Erythroblast (primary cell): ENCODE measurements at places on chromosomes 12 and 14.

GRCh38 chr12:1059162-1059561, 68.1 kb downstream of the ERC1 start:
- no peak for DNase-seq

DNA sequence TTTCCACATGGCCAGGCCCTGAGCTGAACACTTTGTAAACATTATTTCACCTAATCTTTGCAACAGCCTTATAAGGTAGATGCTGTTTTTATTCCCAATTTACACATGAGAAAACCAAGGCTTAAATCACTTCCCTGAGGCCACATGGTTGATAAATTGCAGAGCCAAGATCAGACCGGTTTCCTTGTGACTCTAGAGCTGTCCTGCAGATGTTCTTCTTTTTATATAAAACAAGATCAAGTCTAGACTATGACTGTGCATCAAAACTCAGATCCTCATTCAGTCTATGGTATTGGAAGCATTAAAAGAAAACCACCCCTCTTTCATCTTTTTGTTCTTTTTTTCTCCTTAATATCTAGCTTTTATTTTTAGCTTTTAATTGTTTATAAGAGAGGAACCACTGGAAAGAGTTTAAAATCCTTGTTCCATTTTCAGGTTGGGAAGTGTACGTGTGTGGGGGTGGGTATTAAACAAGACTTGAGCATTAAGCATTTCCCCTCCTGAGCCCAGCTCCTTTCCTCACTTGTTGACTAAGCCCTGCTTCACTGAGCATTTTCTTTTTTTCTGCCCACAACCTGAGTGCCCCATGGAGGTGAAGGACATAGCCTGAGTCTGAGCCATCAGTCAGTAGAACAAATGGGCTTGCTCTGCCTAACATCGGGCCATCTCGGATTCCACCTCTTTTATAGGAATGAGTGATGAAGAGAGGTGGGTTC, 45.4 kb downstream of the GPATCH2L start:
- no peak for DNase-seq

GRCh38 chr14:50263321-50263720, 31.9 kb upstream of the SOS2 start:
- DNase-seq, result no peak

GRCh38 chr14:49545716-49546115, 40.5 kb downstream of the RPS29 start:
- no peak for DNase-seq

DNA sequence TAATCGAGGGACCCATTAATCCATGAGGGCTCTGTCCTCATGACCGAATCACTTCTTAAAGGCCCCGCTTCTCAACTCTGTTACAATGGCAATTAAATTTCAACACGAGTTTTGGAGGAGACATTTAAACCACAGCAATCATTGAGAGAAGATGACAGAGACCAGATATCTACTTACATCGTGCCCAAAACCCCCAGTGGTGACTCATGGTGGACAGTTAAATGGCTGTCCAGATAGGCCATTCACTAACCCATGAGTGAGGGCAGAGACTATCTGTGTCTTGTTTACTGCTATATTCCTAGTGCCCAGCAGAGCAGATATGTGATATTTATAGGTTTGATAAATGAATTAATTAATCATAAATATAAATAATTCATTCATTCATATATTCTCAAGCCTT, 20.0 kb upstream of the FLVCR2 start:
- no peak for DNase-seq

DNA sequence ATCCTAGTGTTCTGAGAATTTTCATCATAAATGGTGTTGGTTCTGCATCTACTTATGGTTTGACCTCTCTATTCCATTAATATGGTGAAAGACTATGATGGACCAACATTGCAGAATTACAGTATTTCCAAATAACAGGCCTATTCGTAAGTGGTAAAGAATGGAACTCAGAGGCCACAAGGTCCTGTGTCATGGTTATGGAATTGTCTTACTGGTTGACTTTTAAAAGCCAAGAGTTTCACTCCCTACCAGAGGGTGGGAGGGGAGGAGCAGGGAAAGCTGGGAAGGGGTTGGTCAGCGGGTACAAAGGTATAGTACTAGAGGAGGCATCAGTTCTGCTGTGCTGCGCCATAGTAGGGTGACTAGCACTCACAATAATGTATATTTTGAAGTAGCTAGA, 153.4 kb downstream of the TMEM132D start:
- DNase-seq, result no peak

- no peak for DNase-seq
Measured at GRCh38 chr14:24673534-24674203, 39.7 kb upstream of the GZMB start.

- no peak for DNase-seq
Measured at GRCh38 chr12:70213707-70214106, 29.5 kb upstream of the CNOT2 start.

- DNase-seq, result peak; percentile 22
Measured at GRCh38 chr14:59427653-59428580, 37.3 kb downstream of the GPR135 start.

- peak; percentile 43 for DNase-seq
Measured at GRCh38 chr14:92135269-92135668, 13.5 kb downstream of the CPSF2 start.

DNA sequence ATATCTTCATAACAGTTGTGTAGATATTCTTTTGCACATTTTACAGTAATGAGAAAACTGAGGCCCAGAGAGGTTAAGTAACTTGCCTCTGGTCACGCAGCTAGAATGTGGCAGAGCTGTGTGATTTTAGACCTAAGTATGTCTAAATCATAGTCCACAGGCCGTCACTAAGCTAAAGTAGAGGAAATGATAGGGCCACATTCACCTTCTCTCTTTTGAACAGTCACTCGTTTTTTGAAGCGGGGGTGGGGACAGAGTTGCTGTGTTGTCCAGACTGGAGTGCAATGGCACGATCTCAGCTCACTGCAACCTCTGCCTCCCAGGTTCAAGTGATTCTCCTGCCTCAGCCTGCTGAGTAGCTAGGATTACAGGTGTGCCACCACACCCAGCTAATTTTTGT, 68.5 kb downstream of the RASSF3 start:
- DNase-seq, result no peak

DNA sequence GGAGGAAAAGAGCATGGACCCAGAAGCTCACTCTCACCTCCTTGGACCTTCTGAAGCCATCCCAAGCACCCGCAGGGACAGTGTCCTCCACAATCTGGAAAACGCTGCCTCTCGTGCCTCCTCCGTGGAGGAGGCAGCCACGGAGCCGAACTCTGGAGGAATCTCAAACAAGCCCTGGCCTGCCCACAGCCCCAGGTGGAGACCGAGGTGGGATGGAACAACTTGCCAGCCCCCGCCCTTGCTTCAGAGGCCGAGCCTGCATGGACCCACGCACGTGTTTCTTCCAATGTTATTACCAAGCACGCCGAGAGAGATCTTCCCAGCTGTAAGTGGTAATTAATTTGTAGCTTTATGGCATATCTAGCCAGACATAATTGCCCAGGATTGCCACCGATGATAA, 61.3 kb downstream of the SCARB1 start:
- DNase-seq, result no peak

DNA sequence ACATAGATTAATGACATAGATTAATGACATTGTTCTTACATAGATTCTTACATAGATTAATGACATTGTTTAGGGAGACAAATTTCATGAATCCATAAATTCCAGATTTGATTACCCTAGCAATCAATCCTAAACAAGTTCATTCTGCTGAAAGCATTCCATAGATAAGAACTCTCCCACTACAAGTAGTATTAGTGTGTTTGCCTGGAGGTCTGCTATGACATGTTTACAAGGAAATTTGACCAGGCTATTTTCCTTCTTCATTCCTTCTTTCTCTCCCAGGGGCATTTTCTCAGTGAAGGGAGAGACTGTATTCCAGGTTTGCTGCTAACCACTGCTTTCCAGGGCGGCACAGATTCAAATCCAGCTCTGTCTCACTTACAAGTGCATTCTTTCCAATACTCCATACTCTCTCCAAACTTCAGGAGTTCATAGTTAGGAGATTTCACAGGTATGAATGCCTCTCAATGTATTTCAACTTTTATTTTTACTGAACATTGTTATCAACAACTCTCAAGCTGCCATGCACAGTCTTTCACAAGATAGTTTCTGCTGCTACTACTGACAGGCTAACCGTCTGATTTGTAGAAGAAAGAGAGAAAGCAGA, 134.5 kb downstream of the SLC38A1 start:
- DNase-seq, result no peak

DNA sequence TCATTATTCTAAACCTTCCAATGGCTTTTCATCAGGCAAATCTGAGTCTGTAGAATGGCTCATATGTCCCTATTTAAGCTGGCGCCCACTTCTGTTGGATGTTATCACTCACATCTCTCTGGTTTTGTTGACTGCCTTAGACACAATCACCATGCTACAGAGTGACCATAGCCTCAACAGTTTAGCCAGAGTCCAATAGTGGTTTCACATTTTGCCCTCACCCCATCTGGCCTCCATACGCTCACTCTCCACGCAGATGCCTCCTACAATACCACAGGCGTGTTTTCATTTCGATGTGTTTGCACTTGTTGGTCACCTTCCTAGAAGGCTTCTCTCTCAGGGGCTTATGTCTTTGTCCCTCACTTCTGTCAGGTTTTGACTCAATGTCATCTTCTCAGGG, 3.4 kb downstream of the KLRB1 start:
- DNase-seq, result no peak

DNA sequence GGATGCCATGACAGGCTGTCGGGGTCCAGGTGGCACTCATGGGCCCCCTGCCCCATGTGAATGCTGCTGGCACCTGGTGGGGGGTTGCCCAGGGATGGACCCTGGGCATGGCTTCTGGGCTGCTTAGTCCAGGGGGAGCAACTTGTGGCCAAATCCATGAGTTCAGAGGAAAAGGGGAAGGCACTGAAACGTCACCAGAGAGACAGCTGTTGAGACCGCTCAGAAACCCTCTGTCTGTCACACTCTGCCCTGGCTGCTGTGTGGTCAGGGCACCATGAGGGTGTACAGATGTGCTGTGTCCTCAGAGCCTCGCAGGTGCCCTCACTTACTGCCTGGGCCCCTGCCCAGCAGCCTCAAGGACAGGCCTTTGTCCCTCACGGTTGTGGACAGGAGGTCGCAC, 9.4 kb downstream of the CLBA1 start:
- no peak for DNase-seq

GRCh38 chr12:62434494-62435302, 31.9 kb upstream of the MON2 start:
- no peak for DNase-seq

DNA sequence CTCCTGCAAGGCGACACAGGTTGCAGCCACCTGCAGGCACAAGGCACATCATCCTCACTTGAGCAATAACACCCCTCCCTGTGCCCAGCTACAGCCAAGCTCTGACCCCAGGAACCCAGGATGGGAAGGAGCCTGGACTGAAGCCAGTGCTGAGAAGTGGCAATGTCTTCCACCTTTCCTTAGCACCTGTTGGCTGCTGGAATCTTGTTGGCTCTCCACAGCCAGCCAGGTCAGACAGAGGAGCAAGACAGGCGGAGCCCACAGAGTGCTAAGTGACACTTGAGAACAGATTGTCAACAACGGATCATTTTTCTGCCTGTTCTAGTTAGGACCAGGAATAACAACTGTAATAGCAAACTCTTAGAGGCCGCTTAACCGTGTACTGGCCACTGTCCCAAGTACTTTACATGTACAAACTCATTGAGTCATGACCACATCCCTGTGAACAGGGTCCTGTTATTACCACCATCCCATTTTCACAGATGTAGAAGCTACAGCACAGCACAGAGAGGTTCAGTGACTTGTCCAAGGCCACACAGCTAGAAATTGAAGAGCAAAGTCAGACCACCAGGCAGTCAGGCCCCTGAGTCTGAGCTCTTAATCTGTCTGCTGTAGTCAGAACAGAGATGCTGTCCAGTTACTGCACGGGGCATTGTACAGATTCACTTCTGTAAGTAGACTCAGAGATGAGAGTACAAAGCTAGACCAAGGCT, 45.6 kb downstream of the RNFT2 start:
- no peak for DNase-seq

DNA sequence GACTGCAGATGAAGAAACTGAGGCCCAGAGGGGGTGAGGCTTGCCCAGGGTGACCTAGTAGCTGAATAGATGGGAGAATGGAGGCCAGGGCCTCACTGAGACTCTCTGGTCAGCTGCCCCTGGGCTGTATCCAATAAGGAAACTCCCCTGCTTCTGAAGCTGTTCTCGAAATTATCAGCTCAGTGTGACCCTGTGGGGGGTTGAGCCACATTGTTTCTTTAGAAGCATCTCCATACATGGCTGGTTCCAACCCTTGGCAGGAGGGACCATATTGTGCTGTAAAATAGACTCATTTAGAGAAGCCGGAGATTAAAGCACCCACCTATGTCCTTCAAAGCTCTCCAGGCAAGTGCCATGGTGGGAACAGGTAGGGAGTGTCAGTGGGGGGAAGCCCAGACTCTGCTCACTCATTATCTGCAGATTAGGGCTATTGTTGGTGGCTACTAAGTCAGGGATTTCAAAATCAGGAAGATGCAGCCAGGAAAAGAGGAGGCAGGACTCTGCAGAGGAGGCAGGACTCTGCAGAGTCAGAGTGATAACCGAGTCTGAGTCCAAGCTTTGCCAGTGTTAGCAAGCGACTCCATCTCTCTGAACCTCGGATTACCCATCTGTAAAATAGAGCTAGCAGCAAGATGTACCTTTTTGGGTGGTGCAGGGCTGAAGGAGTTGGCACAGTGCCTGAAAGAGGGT, 3.5 kb downstream of the SERPINA5 start:
- no peak for DNase-seq

GRCh38 chr14:44788612-44789011, 173.1 kb downstream of the KLHL28 start:
- no peak for DNase-seq
